ENCODE measurements at places on chromosomes 11 and 22.

DNA sequence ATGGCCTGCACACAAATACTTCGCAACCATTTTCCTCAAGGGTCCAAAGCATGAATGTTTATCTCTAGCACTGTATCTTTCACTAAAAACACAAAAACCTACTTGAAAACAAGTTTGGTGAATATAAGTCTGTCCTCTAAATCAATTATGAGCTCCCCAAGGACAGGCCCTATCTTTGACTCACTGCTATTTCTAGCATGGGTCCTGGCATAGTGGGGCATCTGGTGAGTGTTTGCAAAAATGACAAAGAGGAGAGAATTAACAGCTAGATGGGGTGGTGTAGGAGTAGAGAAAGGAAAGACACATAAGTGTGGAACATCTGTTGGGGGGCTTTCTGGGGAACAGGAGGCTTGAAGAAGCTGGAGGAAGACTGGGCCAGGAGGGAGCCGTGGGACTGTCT lies 74.0 kb upstream of the PHOX2A start:
- DNase-seq = no peak

DNA sequence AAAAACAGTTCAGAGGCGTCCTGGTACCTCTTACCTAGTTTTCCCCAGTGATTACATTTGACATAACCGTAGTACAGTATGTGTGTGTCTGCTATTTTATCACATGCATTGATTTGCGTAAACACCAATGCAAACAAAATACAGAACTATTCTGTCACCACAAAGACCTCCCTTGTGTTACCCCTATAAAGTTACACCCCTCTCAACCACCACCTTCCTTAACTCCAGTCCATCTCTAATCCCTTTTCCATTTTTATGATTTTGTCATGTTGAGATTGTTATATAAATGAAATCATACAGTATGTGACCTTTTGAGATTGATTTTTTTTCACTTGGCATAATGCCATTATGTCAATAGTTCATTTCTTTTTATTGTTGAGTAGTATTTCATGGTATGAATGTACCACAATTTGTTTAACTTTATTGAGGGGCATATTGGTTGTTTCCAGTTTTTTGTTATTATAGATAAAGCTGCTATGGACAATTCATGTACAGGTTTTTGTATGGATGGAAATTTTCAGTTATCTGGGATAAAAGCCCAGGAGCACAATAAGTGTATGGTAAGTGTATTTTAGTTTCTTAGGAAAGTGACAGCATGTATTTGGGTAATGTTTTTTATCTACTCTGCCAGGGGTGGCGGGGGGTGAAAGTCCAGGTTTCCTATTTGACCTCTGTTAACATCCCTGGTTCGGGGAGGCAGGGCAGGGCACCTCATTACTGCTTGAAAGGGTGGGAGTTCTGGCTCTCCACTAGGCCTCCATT lies 6.0 kb upstream of the SLC37A2 start:
- no peak for DNase-seq

DNA sequence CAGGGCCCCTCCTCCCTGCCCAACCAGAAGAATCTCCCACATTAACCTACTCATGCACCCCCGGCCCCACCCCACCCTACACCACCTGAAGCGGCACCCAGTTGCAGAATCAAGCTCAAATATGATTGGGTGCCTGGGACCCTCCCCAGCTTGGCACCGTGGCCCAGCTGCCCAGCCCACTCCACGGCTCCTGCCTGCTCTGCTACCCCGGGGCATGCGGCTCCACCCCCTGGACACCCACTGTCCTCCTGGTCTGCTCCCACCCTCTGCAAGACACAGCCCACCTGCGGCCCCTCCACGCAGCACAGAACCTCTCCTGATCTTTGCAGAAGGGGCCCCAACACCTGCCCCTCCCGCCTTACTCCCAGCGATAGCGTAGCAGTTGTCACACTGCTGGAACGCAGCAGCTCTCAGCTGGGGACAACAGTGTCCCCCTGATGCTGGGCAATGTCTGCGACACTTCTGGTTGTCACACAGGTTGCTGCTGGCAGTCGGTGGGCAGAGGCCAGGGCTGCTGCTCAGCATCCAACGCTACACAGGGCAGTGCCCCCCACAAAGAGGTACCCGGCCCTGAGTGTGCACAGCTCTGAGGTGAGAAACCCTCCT lies 32.0 kb upstream of the TESMIN start:
- DNase-seq = no peak

DNA sequence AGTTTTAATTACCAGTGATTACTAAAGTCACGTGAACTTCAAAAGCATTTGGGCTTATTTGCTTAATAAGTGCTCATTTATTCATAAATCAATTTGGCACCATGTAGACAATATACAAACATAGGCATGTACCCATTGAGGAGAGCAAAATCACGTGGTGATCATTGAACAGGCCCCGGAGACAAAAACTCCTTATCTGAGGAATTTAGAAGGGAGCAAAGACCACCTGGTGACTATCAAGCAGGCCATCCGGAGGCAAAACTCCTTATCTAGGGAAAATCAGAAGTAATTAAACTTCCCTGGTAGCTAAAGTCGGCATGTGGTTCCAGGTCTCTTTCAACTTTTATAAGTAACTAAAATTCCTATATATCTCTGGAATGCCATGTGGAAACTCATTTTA lies 5.7 kb upstream of the BTBD10 start:
- no peak for DNase-seq

GRCh38 chr11:1598816-1599215 lies 722 bp upstream of the KRTAP5-2 start:
- DNase-seq = no peak

- DNase-seq = no peak
Observed at GRCh38 chr11:42239188-42239587, 779.7 kb upstream of the LRRC4C start.

DNA sequence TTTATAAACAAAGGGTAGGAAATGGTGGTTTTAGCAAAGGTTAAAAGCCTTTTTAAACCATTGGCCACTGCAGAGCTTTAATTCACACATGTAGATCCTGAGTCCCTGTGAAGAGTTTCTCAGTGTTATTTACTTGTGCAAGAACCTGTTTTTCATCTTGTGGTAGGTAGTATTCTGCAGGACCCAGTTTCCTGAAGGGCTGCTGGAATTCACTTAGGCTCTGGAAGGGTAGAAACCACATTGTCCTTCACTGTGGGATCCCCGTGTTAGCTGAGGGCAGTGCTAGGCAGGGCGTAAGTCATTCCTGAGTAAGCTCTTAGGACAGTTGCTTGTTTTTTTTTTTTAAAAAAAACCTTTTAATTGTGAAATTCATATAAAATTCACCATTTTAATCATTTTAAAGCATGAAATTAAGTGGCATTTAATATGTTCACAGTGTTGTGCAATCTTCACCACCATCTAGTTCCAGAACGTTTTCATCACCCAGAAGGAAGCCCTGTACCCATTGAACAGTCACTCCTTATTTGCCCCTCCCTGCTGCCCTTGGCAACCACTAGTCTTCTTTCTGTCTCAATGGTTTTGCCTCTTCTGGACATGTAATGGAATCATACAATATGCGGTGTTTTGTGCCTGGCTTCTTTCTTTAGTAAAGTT lies 77.7 kb downstream of the C22orf31 start:
- no peak for DNase-seq

- DNase-seq = no peak
Observed at GRCh38 chr11:37788141-37788877, 1190.3 kb upstream of the RAG2 start.

DNA sequence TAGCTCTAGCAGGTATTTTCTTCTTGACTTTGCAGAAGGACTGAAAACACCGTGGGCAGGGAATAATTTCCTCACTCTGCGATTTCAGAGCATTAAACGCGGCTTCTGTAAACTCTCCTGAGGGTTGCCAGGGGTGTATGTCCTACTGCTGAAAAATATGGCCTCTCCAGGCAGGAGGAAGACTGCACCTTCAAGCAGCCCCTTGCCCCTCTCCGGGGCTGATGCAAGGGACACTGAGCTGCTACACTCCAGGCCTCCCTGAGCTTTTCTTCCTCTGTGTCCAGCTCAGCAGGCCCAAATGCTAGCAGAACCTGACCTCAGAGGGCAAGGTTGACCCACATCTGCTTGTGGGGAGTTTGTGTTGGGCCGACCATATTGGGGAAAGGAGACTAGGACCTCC lies 2.2 kb downstream of the CD6 start:
- DNase-seq = no peak

DNA sequence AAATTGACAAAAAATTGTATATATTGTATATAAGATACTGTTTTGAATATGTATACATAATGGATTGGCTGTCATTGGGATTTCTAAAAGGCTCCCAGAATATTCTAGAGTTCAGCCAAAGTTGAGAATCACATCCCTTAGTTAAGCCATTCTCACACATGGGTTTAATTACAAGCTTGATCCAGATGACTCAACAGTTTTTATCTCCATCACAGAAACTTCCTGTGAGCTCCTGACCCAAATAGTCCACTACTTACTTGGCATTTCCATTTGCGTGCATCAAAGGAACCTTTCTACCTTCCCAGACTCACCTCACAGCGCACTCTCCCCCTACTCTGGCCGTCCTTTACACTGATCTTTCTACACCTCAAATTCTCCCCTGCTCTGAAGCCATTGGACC lies 184.8 kb upstream of the ARHGAP20 start:
- DNase-seq = no peak

DNA sequence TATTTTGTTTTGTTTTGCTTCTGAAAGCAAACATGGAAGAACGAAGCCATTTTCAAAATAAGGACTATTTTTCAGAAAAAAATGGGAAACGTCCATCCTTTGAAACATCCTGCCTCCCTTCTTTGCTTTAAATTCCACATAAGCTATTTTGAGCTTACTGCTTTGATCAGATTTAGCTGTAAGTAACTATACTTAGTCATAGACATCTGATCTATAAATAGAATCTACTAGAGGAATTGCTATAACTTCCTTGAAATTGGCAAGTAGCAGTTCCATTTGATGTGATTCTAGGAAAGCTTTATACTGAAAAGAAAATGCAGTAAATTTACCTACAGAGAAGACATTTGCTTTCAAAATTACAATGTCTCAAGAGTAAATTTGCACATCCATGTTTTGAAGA lies 305.8 kb downstream of the TTC28 start:
- no peak for DNase-seq

- no peak for DNase-seq
Observed at GRCh38 chr11:25242928-25243327, 746.1 kb downstream of the LUZP2 start.

DNA sequence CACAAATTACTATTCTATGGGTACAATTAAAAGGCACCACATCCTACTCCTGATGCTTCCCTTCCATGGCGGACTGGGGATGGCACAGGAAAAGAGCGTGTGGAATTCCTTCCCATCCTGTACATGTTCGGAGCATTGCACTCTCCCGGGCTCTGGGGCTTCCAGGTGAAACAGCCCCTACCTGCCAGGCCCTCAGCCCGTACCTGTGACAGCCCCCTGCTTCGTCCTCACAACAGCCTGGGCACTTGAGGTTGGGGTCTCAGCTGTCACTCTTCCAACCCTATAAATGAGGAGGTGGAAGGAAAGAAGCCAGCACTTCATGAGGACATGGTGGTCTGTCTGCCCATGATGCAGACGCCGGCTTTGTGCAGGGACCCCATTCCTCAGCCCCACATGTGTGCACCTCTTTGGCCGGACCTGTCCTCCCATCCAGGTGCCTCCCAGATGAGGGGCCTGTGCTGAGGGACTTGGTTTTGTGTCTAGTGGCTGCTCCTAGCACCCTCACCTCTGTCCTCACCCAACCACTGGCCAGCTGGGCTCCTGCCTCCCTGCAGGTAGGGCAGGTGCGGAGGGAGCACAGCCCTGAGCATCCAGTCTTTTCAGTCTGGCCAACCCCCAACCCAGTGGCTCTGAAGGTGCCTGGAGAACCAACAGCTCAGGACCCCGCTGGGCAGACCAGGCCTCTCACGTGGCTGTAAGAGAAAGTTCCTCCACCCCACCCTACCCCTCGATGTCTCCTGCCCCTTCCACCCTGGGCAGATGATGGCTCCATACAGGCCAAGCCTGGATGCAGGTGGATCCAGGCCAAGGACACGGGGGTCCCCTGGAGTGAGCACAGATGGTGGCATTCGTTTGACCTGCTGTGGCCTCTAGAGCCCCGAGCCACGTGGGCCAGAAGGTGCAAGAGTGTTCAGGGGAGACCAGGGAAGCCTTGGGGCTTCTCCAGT lies 23.4 kb upstream of the WNT7B start:
- no peak for DNase-seq

DNA sequence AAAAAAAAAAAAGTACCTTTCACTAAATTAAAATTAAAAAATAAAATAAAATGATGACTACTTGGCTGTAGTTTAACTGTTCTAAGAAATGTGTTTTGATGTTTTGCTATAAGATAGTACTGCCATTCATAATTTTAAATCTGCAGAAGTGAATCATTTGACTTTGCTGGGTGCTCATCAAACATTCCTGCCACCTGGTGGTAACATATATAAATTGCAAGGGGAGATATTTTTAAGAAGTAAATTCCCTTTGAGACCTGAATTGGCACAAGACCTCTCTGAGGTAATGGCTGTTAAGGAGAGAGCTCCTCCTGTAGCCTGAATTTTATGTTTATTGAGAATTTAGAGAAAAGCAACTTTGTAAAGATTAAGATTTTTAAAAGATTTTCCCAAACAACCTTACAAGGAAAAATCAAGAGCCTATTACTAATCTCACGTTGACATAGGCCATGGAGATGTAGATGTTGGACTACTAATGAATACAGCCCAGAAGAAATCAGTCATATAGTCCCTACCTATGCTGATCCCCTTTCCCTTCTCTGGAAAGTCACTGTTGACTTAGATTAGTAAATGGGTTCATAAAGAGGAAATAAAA lies 11.9 kb upstream of the NARS2 start:
- no peak for DNase-seq

- DNase-seq = no peak
Observed at GRCh38 chr11:4190098-4190497, 95.5 kb downstream of the RRM1 start.

GRCh38 chr22:24801901-24802465 lies 4.0 kb upstream of the SGSM1 start:
- DNase-seq = no peak

- DNase-seq = no peak
Observed at GRCh38 chr22:48649031-48649430, 1178.6 kb downstream of the BRD1 start.

- DNase-seq = no peak
Observed at GRCh38 chr11:105033781-105034180, 1.2 kb downstream of the CASP1 start.

- no peak for DNase-seq
Observed at GRCh38 chr22:37017356-37017755, 1.9 kb downstream of the TST start.

DNA sequence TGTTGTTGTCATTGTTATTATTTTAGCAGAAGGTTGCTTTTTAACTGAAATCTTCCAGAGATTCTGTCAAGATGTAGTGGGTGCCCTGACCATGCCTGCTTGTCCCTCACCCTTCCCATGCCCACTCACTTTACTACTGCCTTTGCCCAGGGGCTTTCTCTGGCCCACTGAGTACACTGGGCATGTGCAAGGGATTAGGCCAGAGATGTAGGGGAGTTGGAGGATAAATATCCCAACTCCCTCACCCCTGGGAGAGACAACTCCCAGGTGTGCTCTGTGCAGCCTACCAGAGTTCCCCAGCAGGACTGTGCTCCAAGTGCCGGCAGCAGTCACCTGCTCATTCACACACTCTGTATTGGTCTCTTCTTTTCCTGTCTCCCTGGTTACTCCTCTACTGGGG lies 559.1 kb downstream of the MIAT start:
- no peak for DNase-seq
